Esophagus mucosa (tissue), 1 donor: ENCODE measurements at places on chromosomes 7 and 10. TPM values are rescaled to one million over a fixed set of nuclear protein-coding genes. Genes with fewer than 3 reads are reported as not detected.

UMAD1 gene
- total RNA-seq = 5.3 TPM

DNA sequence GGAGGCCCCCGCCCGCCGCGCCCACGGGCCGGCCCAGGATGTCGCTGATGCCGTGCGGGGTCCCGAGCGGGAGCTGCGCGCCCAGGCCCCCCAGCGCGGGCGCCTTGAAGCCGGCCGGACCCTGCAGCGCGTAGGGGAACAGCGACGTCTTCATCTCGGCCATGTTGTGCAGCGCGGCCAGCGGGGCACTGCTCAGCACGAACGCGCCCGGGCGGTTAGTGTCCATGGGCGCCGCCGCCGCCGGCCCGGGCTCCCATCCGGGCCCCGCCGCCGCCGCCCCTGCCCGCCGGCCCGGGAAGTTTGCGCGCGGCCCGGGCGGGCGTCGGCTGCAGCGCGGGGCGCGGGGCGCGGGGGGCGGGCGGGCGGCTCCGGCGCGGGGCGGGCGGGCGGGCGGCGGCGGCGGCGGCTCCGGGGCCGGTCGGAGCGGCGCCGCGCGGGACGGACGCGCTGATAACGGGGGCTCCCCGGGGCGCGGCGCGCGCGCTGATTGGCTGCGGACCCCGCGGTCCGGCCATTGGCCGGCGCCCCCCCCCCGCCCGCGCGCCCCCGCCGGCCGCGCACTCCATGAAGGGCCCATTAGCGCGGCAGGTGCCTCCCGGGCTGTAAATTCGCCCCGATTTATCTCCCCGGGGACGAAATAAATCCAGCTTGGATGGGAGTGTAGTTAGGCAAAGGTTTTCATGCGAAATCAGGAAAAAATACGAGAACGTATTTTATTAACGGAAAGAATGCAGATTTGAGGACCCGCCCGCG is at the start of gene NKX6-2:
TSS of gene NKX6-2 (minus strand) at position 425 of the 753 bp plus-strand sequence. CDS start at position 226, 199 bp downstream.
- no peak for ATAC-seq

CYP3A7 gene
- not detected for total RNA-seq

OLAH gene
- 11.7 TPM for total RNA-seq

DNA sequence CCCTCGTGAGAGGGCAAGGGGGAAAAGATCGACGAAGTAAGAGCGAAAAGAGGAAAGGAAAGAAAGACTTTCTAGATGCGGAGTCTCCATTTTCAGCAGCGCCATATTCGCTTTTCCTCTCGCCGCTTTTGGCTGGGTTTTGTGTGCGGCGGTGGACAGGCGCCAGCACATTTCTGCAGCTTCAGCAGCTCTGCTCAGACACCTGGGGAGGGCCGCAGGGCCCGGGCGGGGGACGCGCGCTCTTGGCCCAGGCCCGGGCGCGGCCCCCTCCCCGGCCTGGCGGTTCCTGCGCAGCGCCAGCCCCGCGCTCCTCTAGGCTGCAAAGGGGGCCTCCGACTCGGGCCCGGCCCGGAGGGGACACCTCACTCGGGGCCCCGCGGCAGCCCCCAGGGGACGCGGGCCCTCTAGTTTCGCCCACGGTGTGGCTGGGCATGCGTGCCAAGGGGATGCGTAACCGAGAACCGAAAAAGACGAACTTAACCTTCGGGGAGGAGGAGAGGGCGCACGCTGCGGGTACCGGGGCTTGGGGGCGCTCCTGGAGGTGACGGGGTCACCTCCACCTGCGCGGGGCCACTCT is 34.5 kb upstream of the EBLN1 start:
- ATAC-seq = peak; percentile 80

IFIT1 gene
- total RNA-seq = 3.8 TPM

DNA sequence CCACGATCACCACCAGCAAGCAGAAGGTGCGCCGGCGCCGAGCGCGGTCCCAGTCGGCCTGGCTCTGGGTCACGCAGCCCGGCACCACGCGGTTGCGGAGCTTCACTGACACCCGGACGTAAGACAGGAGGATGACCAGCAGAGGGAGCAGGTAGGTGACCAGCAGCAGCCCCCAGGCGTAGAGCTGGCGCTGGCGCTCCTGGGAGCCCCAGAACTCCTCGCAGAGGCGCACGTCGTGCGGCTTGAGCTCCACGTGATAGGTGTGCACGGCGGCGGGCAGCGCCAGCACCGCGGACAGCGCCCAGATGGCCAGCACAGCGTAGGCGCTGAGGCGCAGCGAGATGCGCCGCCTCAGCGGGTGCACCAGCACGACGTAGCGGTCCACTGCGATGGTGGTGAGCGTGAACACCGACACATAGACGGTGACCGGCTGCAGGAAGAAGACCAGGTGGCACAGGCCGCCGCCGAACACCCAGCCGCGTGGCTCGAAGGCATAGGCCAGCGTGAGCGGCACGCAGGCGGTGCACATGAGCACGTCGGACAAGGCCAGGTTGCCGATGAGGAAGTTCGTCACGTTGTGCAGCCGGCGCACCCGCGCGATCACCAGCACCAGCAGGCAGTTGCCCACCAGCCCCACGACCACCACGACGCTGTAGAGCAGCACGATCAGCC is 920 bp downstream of the PRLHR start:
- ATAC-seq = peak; percentile 50

DNA sequence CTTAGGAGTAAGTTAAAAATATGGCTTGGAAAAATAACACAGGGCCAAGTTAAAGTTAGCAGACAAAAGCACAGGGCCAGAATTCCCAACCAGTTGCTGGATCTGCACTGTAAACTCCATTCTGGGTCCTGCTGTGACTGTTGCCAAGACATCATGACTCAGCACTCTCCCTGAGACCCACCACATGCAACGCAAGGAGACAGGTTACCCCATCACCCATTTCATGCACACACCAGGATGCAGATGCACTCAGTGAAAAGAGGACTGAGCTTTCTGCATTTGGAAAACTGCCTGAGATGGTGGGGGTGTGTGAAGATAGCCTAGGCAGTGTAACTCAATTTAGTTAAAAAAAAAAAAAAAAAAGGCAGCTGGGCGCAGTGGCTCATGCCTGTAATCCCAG is 97.6 kb upstream of the ZNF438 start:
- no peak for ATAC-seq

DNA sequence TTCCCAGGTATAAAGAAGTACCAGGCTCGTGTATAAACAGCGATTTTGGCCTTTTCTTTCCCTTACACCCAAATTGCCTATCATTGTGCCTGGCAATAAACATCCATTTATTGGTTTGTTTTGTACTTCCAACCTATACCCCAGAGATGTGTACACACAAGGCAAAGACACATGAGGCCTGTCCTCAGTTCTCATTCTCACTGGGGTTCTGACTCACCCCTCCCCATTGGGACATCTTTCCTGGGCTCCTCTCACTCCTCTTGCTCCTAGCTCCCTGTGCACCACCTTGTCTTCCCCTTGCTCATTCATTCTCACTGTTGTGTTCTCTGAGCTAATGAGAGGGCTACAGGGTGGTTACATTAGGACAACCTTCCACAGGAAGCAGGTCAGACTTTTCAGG is 240.7 kb downstream of the ANK3 start:
- ATAC-seq = peak; percentile 26

DNA sequence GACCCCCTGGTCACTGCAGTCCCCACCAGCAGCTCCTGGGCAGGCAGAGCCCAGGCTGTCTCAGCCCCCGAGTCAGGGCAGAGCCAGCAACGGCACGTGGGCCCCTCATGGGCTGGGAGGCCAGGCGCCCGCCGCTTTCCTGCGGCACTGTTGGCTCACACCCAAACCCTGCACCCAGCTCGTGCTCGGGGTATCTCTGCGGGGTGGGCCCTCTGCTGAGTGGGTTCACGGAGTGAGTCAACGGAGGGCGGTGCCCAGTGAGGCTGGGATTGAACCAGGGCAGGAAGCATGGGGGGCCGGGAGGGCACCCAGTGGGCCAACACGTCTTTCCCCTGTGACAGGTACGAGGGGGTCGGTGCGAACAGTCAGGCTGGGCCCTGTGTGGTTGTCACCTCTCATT is 28.9 kb downstream of the ADAP1 start:
- ATAC-seq = no peak

GRCh38 chr7:67809586-67809985 is 813.0 kb downstream of the TYW1 start:
- ATAC-seq = no peak

IL2RA gene
- 1.4 TPM for total RNA-seq

- peak; percentile 61 for ATAC-seq
These were observed 1.3 kb downstream of the CYTH3 start for GRCh38 chr7:6271060-6271658.

ZNF727 gene
- 0.48 TPM for total RNA-seq

CDH23 gene
- 1.3 TPM for total RNA-seq
